ENCODE measurements at places on chromosomes 4 and X. TPM values are rescaled to one million over a fixed set of nuclear protein-coding genes. Genes with fewer than 3 reads are reported as not detected.

CCKAR gene
- polyA plus RNA-seq, result not detected

SPIN3 gene
- 4.0 TPM for polyA plus RNA-seq

C4orf50 gene
- not detected for polyA plus RNA-seq

CTBP1 gene
- polyA plus RNA-seq, result 110 TPM
